Stimulated activated CD8-positive, alpha-beta memory T cell treated with anti-CD3 and anti-CD28 coated beads, Interleukin-4, amount 100 ng/mL, for 48 hours (primary cell): ENCODE measurements at places on chromosomes 5 and 9.
A peak's percentile ranks its signal among the peaks of the same experiment; 100 is the strongest.

DNA sequence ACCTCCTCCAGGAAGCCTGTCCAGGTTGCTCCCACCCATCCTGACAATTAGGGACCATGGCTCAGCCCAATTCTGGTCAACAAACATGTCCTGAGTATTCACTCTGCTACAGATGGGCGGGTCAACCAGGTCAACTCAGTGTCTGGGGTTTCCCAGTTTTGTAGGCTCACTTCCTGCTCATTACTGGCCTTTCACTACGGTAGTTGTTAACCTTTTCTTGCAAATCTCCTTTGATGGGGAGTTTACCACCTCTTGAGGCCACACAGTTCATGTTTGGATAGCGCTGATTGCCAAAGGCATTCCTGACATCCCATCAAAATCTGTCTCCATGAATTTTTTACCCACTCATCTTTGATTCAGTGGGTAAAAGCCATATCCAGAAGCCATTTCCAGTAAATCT lies 13.8 kb downstream of the TMEM8B start:
- no peak for DNase-seq

GRCh38 chr5:137894586-137894985 lies 5.3 kb downstream of the PKD2L2 start:
- DNase-seq = no peak

DNA sequence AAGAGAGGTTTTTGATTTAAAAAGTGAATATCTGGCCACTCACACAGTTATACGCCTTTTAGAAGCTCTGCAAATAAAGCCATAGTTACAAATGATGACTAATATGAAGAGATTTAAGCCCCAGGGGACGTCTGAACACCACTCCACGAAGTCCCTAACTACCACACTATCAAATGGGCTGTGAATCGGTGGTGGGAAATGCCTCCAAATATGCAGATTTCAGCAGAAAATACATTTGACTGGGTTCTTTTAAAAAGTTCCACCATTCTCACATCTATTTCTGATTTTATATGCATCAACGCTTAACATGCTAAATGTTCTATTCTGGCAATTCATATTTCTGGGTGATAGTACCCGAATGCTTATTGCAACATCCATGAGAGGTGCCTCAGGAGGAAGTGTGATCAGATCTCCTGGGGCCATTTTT lies 22.5 kb downstream of the TICAM2 start:
- DNase-seq = no peak

DNA sequence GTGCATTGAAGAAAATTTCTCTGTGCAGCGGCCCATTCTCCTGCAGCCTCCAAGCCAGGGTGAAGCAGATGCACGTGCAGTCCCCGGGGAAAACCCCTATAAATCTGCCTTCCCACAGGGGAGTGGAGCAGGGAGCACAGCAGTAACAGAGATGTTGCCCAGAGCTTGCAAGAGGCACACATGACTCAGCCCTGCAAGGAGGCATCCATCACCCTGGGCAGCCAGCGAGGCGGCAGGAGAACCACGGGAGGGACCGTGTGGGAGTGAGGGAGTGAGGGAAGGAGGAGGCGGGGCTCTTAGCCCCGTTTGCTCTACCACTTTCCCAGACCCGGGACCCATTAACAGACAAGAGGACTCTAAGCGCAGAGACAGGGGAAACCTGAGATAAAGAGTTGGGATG lies 96.2 kb upstream of the ARAP3 start:
- no peak for DNase-seq

DNA sequence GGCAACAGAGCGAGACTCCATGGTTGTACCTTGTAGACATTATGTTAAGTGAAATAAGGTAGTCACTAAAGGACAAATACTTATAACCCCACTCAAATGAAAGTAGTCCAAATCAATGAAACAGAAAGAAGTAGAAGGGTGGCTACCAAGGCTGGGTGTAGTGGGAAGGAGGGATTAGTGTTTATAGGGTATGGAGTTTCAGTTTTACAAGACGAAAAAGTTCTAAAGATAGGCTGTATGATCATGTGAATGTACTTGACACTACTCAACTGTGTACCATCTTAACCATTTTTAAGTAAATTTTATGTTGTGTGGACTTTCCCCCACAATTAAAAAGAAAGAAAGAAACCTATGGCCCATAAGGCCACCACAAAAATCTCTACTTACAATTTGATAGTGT lies 32.2 kb downstream of the ALDH7A1 start:
- DNase-seq = no peak

- DNase-seq = peak; percentile 54
Observed at GRCh38 chr5:180860273-180860886, 696 bp downstream of the ZFP62 start.

- DNase-seq = no peak
Observed at GRCh38 chr9:133632806-133633680, 3.1 kb upstream of the DBH start.
